NCI-H748 treated with DMSO at 0.1 percent for 48 hours (cell line): ENCODE measurements at places on chromosomes 1 and 21.

DNA sequence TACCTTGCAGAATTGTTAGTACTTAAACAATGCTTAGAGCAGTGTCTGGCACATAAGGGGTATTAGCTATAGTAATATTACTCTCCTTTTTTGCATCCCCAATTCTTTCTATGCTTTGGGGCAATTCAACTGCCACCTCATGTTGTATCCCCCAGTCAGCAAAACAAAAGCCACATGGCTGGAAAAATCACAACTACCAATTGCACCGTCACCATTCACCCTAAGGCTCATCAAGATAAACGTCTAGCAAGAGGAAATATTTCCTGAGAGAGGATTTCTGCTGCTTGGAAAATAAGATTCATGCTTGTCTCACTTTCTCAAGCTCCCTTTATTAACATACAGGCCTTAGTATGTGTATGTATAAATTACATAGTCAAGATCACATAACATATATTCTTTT is 12.1 kb upstream of the TLR5 start:
- DNase-seq, result no peak

GRCh38 chr1:101365186-101365585 is 128.4 kb downstream of the S1PR1 start:
- no peak for DNase-seq

DNA sequence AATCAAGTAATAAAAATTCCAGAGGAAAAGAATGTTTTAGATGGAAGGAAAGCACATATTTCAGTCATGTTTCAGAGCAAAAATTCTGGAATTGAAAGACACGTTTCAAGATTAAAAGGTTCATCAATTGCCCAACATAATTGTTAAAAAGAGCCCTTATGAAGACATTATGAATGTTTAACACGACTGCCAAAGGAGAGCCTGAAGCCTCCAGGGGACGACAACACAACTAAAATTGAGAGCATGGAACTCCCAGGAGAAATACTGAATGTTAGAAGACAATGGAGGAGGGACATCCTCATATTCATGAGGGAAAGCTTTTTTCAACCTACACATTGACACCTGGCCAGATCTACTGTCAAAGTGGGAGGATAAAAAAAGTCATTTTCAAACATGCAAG is 16.0 kb downstream of the OR2T11 start:
- DNase-seq, result no peak

- DNase-seq, result peak; percentile 63
Measured at GRCh38 chr21:32413015-32413504, 554 bp downstream of the EVA1C start.

DNA sequence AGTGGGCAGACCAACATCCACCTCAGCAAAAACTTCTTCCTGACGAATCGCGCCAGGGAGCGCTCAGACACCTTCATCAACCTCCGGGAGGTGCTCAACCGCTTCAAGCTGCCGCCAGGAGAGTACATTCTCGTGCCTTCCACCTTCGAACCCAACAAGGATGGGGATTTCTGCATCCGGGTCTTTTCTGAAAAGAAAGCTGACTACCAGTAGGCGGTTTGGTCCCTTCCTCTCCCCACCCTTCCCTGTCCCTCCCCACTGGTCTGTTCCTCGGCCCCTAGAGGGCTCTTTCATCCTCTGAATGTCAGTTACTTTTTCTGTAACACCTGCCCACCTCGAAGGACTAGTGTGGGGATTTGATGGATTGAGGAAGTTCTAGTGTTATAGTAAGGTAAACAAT is 46.9 kb downstream of the CAPN2 start:
- DNase-seq, result no peak

GRCh38 chr1:11289064-11289463 is 16.1 kb downstream of the UBIAD1 start:
- no peak for DNase-seq

DNA sequence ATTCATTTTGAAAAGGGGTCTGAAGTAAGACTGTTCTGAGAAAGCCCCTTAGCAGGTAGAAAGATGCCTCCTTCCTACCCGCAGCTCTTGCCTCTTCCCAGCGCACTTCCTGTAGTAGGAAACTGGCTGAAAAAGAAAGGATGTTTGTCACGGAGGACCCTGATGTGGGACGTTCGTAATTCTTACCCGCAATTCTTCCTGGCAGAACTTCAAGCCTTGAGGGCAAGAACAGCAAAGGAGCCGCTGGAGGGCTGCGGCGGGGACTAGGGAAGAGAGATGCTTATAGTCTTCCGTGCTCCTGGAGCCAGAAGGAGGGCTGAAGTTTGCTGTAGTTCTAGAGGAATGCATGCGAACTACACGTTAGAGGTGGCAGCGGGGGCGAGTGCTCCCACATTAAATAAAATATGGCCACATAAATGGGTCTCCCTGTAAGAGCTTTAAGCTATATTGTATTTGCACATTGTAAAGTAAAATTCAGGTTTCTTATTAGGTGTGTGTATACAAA is 6.3 kb downstream of the C1orf53 start:
- no peak for DNase-seq

- DNase-seq, result no peak
Measured at GRCh38 chr1:231493421-231494185, 34.9 kb upstream of the TSNAX start.

DNA sequence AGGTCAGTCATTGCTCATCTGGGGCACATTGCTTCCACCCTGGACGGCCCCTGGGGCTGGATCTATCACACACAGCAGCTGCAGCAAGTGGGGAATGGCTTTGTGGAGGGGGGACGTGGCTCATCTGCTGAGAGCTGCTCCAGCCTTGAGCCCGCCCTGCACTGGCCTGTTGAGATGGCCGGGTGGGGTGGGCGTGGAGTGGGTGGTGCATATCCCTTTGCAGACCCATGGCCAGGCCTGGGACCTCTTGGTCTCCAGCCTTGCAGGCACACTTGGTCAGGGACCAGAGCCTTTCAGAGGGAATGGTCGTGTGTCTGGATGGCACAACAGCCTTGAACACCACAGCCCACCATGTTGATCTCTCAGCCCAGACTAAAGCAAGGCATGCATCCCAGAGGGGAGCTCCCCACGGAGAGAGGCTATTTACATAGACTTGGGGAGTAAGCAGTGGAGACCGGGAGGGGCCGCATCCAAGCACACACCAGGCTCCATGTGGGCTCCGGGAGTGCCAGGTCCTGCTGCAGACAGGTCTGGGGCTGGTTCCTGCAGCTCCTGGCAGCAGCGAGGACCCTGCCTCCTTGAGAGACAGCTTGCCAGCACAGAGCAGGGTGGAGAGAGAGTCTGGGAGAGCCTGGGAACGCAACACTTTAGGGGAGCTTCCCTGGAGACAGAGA is 52.8 kb upstream of the SELENON start:
- no peak for DNase-seq

- DNase-seq, result no peak
Measured at GRCh38 chr1:28108001-28108400, 19.6 kb upstream of the EYA3 start.

DNA sequence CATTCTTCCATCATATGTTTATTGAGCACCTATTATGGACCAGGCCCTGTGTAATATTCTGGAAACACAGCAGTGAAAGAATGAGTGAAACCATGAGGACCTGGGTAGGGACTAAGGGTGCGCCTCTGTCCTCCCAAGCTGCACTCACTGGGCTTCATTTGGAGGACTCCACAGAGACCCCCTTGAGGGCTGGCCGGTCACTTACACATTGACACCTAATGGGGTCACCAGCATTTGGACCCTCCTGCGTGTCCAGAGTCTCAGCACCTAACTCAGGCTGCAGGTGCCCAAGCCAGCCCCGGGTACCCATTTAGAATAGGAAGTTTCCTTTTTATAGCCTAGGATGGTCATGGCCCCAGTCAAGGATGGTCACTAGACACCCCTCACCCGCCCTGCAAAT is 2.8 kb upstream of the FNDC5 start:
- DNase-seq, result no peak

DNA sequence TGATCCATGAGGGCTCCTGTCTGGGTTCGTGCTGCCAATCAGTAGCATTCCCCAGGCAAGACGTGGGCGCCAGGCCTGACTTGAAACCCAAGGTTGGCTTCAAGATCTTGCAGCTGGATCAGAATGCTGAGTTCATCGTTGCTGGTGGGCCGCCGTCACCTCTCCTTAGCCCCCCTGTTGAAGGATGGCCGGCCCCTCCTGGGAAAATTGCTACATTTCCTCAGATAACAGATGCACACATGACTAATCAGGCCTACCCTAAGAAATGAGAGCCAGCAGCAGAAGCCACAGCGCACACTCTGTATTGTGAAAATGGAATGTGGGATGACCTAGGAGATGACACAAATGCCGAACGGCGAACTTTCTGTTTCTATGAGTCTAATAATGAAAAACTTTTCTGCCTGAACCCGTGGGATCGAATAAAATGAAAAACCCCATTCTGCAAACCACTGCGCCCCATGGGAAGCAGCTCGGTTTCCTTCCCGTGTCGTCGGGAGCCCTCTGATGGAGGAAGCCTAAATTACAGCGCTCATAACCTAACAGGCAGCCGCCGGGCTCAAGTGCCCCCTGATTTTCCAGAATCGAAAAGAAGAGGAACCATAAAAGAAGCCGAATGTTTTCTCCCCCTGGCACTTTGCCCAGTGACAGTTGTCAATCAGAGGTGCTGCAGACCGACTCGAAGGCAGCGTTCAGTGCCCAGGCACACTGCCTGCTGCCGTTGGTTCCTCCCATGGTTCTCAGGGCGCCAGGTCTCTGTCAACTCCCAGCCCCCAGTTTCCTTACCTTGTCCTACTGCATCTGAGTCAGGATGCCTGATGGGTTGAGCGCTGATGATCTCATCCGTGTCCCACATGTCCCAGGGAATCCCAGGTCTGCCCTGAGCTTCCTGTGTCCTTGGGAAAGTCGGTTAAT is 38.2 kb upstream of the H6PD start:
- no peak for DNase-seq

- no peak for DNase-seq
Measured at GRCh38 chr1:204902671-204903070, 32.0 kb downstream of the NFASC start.

DNA sequence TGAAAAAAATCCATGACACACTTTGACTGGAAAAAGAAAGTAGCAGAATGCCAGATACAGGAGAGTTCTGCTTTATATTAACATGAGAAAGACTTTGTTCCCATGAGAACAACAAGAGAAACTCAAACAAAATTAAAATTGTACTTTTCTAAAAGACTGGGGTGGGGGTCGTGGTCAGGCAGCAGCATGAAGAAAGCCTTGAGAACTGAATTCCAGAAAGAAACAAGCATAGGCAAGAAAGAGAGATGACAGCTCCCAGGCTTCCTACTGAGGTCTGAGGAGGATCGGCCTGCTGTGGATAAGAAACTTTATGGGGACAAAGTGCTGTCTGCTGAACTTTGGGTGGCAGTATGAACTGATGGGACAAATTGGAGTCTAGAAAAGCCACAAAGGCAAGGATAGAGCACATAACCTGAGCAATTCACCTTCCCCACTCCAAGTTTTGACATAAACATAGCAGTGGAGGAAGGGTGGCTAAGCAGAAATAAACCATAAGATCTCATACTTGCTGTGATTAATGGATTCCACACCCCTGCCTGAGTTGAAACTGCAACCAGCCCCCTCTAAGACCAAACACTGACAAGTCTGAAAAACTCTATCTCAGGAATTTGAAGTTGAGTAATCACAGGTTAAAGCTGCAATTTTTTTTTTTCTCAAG is 43.7 kb downstream of the COL6A1 start:
- no peak for DNase-seq

DNA sequence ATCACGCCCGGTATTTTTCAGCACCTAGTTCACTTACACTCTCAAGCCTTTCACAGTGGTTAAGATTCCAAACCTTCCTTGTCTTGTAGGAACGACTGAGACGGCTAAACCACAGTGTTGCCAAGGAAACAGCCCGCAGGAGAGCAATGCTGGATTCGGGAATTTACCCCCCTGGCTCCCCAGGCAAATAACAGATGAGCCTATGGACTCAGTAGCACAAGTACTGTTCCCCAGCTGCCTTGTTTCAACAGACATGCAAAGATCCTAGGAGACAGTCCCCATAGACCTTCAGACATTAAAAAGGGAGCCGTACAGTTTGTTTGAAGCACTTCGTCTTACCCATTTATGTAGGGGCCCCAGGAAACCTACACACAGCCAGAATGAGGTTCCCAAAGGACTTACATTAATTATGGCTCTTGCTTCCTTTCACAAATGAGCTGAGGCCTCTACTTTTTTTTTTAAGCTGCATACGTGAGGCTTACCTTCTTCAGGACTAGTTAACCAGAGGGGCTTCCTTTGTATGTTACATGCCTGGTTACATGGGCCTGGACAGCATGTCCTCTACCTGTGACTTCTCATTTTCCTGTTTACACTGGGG is 2.7 kb downstream of the SNAPIN start:
- no peak for DNase-seq

GRCh38 chr1:213898684-213899083 is 89.1 kb upstream of the PROX1 start:
- DNase-seq, result no peak

DNA sequence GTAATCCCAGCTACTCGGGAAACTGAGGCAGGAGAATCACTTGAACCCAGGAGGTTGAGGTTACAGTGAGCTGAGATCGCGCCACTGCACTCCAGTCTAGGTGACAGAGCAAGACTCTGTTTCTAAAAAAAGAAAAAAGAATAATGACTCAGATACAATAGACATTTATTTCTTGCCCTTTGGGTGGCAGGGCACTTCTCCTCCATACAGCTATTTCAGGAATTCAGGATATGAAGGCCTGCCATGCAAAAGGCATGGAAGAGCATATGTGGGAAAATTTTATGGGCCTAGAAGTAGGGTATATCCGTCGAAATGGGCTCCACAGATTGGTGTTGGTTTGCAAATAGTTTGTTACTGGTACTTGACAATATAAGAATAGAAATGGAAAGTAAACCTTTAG is 20.2 kb upstream of the POGZ start:
- no peak for DNase-seq

- no peak for DNase-seq
Measured at GRCh38 chr1:58964428-58964827, 180.6 kb upstream of the JUN start.

DNA sequence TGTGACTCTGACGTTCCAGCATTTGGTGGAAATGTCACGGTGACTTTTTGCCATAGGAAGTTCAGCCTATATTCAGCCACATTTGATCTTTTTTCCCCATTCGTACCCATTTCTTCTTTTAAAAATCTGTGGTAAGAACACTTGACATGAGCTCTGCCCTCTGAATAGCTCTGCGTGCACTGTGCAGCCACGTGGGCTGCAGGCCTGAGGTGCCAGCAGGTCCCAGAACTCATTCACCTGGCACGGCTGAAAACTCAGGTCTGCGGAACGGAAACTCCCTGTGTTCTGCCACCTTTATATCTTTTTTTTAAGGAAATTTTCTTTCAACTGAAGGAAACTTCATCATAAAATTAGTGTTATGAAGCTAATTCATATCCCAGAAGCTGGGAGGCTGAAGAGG is 28.6 kb downstream of the CEP104 start:
- no peak for DNase-seq

GRCh38 chr1:161200992-161201835 is 953 bp upstream of the NDUFS2 start:
- DNase-seq, result no peak

GRCh38 chr1:63669151-63669961 is 76.1 kb downstream of the PGM1 start:
- DNase-seq, result no peak

DNA sequence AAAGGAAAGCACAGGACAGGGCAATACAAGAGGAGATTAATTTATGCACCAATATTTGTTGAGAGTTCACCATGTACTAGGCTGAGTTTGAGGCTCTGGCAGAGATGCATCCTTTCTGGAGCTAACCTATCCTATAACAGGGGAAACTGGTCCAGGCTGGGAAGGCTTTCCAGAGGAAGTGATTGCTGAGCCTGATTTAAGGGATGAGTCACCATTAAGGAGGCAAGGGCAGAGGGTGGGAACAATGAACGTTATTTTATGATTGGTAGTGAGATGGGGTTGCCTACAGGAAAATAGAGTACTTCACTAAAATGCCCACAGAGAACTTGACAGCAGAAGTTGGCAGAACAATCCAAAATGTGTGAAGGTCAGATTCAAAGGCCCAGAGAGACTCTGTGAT is 141.4 kb downstream of the PLPP3 start:
- DNase-seq, result no peak
